ENCODE measurements at places on chromosomes 4 and X. TPM values are rescaled to one million over a fixed set of nuclear protein-coding genes. Genes with fewer than 3 reads are reported as not detected.

- DNase-seq = no peak
Measured at GRCh38 chr4:42543762-42544161, 113.1 kb downstream of the ATP8A1 start.

GRCh38 chrX:8946563-8946962 lies 87.4 kb downstream of the FAM9B start:
- no peak for DNase-seq

RBM47 gene
- 2.9 TPM for total RNA-seq

TKTL2 gene
- not detected for total RNA-seq
